ENCODE measurements at places on chromosomes 12 and 14.

GRCh38 chr12:83089575-83089974 lies 402.9 kb downstream of the TMTC2 start:
- no peak for DNase-seq

- DNase-seq = no peak
Observed at GRCh38 chr14:68589447-68590200, 203.2 kb downstream of the ZFP36L1 start.

GRCh38 chr14:22185191-22185590 lies 403.8 kb downstream of the DAD1 start:
- DNase-seq = no peak

DNA sequence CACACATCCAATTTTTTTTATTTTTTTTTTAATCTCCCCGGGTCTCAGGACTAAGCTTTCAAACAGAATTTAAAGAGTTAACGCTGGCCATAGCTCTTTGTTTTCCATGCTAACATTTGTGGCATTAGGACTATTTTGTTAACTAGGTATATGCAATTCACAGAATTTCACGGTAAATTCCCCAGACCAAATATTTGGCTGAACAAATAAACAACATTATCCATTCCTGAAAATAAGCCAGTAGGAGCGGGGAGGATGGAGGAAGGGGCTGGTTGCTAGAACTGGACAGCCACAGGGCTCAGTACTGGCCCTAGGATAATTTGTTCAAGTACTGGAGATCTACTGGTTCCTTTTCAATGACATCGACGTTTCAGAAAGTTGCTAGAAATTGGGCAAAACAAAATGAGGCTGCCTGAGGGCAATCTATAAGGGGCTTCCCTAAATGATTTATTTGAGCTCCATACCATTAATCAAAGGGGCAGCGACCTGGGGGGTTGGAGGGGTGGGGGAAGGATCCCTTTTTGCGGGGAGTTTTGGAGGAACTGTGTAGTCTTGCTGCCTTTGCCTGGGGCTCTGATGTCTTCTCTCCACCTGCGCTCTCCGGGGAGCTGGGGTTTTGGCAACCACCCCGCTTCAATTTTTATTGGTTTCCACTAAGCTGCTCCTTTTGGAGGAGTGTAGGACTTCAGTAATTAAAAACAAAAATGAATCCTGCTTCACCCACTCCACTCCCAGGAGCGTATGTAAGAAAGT lies 9.0 kb downstream of the BMP4 start:
- no peak for DNase-seq

DNA sequence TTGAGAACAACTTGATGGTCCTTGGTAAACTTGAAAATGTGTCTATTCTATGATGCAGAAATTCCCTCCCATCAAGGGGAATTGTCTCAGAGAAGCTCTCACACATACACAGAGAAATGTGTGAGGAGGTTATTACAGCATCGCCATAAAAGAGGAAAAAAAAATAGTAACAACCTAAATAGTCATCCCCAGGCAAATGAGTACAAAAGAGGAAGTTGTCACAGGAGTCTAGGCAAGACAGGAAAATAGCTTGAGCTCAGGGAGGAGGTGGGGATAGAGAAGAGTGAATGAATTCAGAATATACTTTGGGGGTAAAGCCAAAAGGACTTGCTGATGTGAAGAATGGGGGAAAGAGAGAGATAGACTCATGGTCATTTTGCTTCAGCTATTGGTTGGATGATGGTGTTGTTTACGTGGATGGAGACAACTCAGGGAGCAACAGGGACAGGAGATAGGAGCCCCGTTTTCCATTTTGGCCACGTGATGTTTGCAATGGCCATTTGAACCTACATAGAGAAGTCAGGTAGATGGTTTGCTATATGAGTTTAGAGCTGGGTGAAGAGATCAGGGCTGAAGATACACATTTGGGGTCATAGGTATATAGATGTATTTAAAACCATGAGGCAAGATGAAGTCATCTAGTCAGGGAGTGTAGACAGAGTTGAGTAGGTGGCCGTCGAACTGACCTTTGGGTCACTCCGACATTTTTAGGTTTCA lies 20.3 kb downstream of the LRRC74A start:
- DNase-seq = no peak

GRCh38 chr12:67410667-67411067 lies 141.5 kb downstream of the CAND1 start:
- no peak for DNase-seq

DNA sequence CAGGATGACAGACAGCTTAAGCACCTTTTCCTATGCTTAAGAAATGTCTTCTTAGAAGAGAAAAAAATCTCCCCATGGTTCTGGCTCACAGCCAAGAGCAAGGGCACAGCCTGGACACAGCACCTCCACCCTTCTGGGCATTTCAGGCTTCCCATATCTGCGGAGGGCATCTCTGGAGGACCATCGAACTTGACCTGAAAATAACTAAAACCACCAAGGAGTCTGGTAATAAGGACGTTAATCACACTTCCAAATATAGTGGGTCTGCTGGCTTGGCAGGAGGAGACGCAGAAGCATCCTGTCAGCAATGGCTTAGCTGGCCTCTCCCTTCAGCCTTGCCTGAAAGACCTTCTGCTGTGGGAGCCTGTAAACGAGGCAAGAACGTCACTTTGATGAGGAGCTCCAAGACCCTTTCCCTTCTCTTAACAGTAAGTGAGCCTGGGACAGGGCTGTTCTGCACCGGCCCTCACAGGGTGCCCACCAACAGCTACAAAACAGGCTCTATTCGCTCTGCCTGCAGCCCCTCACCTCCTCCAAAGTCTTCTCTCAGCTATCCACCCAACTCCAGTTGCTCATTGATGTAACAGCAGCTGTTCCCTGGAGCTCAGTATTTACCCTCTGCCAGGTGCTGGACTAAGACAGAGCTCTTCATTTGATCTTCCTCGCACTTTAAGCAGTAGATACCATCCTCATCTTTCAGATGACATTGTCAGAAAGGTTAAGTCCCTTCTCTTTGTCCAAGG lies 13.2 kb downstream of the SETD3 start:
- no peak for DNase-seq

- DNase-seq = peak; percentile 36
Observed at GRCh38 chr14:99327050-99327449, 55.1 kb upstream of the BCL11B start.

Measured in natural killer cell (primary cell).